ENCODE measurements at places on chromosomes 1 and 21.

GRCh38 chr1:230316864-230317745, 109.0 kb downstream of the PGBD5 start:
- no peak for DNase-seq

- DNase-seq, result no peak
Measured at GRCh38 chr1:70809069-70809468, 238.5 kb downstream of the PTGER3 start.

DNA sequence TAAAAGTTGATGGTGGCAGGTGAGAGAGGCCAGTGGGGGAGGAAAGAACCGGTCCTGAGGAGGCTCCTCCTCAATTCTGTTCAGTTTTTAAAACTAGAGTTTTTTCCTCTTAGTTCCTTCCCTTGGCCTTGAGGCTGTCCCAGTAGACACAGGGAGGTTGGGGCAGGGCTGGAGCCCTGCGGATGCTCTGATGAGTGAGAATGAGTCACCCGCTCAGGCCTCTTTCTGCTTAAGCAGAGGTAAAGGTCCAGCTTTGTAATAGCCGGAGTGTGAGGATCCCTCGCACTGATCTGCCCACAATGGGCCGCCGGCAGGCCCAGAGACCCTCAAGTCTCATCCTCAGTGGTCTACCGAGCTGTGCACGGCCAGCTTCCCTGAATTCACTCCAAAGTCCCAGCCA, 49.6 kb upstream of the IRF2BP2 start:
- no peak for DNase-seq

GRCh38 chr1:184225283-184226099, 161.3 kb upstream of the C1orf21 start:
- peak; percentile 45 for DNase-seq

DNA sequence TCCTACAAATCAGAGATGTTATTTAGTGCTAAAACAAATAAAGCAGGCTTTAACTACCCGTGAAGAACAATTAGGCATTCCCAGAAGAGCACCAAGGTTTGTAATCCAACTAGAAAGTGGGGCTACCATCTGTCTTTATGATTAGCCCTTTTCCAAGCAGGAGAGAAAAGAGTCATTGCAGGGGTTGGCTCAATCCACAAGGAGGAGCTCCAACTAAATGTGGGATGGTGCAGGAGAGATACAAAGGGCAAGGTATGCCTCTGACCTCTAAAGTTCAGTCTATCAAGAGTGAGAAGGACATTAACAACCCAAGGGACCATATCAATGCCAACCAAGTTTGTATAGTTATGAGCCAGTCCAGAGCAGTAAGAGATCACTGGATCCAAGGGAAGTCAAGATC, 382.7 kb upstream of the DUSP10 start:
- no peak for DNase-seq

- no peak for DNase-seq
Measured at GRCh38 chr21:46477765-46478164, 19.1 kb downstream of the DIP2A start.

GRCh38 chr21:37006486-37007291, at the start of gene RIPPLY3:
Gene RIPPLY3 (plus strand): TSS chr21:37006702. CDS start chr21:37006773, 71 bp downstream.
- peak; percentile 70 for DNase-seq

- no peak for DNase-seq
Measured at GRCh38 chr1:234310460-234310817, 62.8 kb upstream of the COA6 start.

DNA sequence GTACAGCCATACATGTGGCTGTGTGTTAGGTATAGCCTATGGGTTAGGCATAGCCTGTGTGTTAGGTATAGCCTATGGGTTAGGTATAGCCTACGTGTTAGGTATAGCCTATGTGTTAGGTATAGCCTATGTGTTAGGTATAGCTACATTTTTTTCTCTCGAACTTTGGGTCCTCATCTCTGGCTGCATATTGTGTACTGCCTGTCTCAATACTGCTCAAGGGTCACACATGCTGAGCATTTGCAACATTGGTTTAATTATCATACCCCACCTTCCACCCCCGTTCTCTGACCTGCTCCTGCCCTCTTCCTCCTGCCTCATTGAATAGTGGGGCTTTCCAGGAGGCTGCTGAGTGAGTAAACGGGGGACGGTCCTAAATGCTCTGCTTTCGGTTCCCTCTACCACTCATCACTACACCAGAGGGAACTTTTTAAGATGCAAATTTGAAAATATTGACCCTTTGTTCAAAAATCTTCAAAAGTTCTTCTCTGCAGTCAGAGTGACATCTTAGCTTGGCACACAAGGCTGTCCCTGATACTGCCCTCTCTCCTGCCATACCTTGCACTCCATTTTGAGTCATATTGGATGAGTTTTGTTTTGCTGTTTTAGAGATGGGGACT, 17.8 kb downstream of the OR2B11 start:
- no peak for DNase-seq

GRCh38 chr1:24855474-24855873, 74.6 kb downstream of the RUNX3 start:
- no peak for DNase-seq

- DNase-seq, result no peak
Measured at GRCh38 chr1:23463286-23463685, 20.7 kb downstream of the ASAP3 start.

- no peak for DNase-seq
Measured at GRCh38 chr1:58812926-58813325, 29.1 kb upstream of the JUN start.

- DNase-seq, result no peak
Measured at GRCh38 chr1:112011202-112011601, 21.7 kb upstream of the KCND3 start.

DNA sequence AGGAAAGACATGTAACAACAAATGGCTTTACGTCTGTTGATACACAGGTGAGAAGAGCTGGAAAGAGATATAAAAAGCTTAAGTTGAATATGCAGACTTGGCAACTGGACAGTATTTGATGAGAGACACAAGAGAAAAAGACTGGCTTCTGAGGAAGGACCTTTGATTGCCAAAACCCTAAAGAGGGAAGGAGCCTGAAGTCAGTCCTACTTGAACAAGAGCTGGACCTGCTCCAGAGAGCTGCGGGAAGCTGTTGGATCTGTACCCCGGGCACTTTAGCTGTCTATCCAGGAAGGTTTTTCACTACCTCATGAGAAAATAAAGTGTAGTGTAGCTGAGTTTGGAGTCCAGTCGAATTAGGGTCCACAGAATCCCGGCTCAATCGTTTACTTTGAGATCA, 25.3 kb upstream of the LRRC8B start:
- DNase-seq, result no peak

DNA sequence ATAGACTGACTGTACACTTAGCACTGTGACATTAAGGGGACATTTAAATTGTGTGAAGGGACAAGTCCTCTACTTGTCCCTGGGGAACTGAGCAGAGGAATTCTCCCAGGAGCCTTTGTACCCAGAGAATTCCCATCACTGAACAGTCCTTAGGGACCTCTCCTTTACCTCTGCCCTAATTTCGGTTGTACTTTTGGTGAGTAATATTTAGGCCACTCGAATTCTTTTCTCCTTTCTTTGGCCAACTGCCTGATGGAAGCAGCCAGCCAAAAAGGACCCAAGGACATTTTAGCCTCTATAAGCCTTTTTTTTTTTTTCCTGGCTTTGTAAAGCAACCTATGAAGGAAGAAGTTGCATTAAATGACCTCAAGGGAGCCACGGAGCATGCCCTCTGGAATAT, 71.5 kb downstream of the NR5A2 start:
- no peak for DNase-seq

DNA sequence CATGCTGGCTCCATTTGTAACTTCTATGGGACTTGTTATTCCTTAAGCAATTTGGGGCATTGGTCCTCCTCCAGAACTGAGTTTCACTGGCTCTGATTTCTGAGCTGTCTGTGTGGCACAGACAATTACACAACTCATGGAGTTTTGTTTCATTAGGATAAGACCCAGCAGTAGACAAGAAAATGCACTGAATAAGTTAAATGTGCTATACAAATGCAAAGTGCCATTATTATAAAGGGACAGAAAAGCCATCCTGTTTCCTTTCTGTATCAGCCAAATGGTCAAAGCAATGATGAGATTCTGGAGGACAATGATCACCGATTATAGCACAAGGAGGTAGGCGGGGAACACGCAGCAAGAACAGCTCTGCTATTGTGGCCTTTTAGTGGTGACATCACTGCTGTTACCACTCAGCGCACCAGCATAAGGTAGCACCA, 81.9 kb downstream of the CNIH3 start:
- DNase-seq, result no peak
